ENCODE measurements at places on chromosomes 4 and X.

- DNase-seq = no peak
Measured at GRCh38 chrX:15366506-15367352, 17.5 kb downstream of the VEGFD start.

DNA sequence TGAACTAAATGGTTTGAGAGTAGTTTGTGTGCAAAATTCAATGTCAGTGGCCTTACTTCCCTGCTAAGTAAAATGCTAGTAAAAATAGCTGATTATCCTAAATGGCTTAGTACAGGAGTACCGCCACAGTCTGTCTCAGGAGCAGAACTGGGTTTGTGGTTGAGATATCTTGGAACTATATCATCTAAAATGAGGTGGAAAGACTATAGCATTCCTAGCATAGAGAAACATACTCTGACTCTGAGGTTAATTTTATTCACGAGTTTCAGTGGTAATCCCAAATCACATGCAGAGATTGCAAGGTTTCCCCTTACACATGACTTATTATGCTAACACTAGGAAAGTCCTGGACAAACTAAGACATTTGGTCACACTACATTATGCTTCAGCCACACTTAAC, 70.4 kb downstream of the OR13H1 start:
- no peak for DNase-seq

DNA sequence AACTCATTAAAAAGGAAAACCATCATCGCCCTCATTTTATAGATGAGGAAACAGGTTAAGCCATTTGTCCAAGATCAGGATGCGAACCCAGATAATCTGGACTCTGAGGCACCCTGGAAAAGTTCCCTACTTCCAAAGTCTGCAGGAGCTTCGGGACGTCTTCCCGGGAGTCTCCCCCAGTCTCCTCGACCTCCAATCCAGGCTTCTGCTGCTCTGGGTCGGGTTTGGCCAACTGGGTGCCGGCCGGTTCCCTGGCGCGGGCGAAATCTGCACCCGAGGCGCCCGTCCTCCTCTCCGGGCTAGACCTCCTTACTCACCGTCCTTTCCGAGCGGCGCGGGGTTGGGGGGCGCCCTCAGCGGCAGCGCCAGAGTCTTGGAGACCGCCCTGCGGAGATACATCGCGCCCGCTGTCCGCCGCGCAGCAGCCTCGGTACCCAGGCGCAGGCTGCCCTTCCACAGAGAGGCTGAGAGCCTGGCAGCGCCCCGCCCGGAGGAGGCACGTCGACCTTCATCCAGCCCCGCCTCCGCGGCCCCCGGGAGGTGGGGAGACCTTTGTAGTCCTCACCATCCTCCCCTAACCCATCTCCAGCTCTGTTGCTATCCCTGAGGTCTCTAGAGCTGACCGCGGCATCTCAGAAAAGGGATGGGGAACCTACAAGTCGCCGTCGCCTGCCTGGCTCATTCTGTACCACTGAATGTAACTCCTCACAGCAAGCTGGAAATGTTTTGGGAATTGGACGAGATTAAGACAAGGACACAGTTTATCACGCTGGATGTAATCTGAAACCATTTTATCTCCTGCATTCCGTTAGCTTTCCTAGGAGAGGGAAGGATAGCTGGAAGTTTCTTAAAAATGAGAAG, at the start of gene MGARP:
MGARP (minus strand) TSS at position 466 of the 861 bp plus-strand sequence; CDS start at position 399, 67 bp downstream.
- DNase-seq = no peak

GRCh38 chrX:122421434-122422121, 762.5 kb upstream of the GRIA3 start:
- DNase-seq = no peak

DNA sequence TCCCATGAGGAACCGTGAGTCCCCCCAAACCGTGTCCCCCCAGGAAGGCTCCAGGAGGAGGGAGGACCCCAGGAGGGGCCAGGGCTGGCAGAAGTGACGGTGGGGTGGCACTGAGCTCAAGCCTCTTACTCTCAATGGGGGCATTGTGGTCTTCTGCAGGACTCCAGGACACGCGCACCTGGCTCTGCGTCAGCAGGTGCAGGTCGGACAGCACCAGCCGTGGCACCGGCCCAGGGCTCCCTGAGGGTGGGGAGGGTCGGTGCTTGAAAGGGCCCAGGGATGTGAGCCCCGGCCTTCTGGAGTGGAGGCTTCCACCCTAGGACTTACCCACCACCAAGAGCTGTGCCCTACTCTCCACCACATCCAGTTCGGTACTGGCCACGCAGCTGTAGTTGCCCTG, 18.3 kb downstream of the L1CAM start:
- no peak for DNase-seq

- no peak for DNase-seq
Measured at GRCh38 chrX:140510306-140510676, 5.4 kb upstream of the SOX3 start.

- peak; percentile 16 for DNase-seq
Measured at GRCh38 chr4:164876700-164877324, at the start of gene APELA. APELA (plus strand) TSS chr4:164877178; CDS start chr4:164877332, 154 bp downstream.

DNA sequence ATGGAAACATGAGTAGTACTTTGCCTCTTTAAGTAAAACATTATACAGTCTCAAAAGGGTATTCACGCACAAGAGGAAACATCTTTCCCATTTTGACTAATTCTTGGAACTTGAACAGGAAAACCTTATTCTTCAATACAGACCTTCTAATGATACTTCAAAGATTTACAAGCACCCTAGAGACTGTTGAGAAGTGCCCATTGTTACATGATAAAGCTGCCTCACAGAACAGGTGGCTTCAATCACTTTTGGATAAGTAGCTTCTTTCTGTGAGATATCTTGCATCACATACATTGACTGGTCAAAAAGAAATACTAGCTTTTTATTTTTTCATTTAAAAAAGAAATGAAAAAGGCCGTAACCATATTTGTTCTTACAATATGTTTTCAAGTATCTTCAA, 219.4 kb downstream of the EPHA5 start:
- DNase-seq = no peak

- no peak for DNase-seq
Measured at GRCh38 chr4:122824616-122825015, 2.0 kb upstream of the FGF2 start.

- DNase-seq = peak; percentile 95
Measured at GRCh38 chr4:168621806-168622589, 125.1 kb downstream of the PALLD start.

DNA sequence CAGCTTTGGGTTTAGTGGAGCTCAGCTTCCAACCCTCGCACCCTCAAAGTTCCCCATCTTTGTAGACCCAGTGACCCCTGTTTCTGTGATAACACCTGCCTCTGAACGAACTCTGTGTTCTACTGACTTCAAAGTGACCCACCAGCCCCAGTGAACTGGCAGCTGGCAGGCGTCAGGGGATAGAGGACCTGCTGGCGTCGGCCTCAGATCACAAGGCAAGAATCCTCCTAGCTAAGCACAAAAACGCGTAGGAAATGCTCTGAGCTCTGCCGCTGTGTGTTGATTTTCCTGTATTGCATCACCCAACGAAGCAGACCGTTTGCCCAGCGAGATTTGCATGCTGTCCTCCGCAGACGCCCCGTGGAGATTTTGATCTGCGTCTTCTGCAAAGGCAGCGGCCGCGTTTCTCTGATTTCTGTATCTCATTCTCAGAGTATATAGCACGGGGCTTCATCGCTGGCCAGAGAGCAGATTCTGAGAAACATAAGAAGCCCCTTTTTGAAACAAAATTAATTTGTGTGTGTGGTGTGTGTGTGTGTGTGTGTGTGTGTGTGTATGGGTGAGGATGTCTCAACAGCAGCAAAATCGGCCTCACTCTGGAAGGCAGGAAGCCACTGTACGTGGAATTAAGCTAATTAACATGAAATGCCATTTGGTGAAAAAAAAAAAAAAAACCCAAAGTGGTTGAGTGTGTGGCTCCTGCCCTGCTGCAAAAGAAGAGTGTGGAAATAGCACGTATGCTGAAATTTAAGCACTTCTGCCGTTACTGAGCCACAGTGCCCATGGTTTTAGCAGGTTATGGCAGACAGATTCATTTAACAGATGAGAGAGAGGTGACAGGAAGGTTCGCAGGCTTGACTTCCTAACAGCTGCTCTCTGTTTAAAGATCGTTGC, 29.2 kb upstream of the ASMTL start:
- peak; percentile 89 for DNase-seq

GRCh38 chr4:120680647-120681228, 241.8 kb downstream of the PRDM5 start:
- DNase-seq = no peak

GRCh38 chr4:82005158-82005557, 368.6 kb downstream of the HNRNPD start:
- no peak for DNase-seq

DNA sequence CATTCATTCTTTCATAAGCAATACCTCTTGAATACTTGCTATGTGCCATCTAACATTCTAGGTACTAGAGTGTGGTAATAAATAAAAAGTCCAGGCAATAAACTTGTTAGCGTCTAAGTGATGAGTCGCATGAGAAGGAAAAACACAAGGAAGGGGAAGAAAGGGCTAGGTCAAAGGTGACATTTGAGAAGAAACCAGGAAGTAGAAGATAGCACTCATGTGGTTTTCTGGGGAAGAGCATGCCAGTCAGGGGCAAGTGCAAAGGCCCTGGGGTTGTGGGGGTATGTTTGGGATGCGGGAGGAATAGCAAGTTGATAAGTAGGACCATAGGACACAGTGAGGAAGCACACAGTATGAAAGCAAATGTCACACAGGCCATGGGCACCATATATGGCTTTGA, 157.0 kb downstream of the TSPAN5 start:
- DNase-seq = no peak

GRCh38 chr4:117987464-117987863, 46.8 kb upstream of the NDST3 start:
- DNase-seq = no peak
